Smooth muscle cell of the pulmonary artery (primary cell): ENCODE measurements at places on chromosomes 13 and 19. TPM values are rescaled to one million over a fixed set of nuclear protein-coding genes. Genes with fewer than 3 reads are reported as not detected.

The DACH1 gene
- not detected in 2 replicates for total RNA-seq

The ZNF284 gene
- total RNA-seq = 2.7 and 4.1 TPM in 2 replicates

The GRIK5 gene
- total RNA-seq = 3.2 and 7.3 TPM in 2 replicates

The ZNF471 gene
- 6.7 and 7.1 TPM in 2 replicates for total RNA-seq

The RDH13 gene
- total RNA-seq = 9.5 and 20.0 TPM in 2 replicates

The OSCAR gene
- total RNA-seq = 0.63 and 0.65 TPM in 2 replicates

The ZNF433 gene
- 3.4 and 4.5 TPM in 2 replicates for total RNA-seq

The COL4A1 gene
- 1,079 and 2,000 TPM in 2 replicates for total RNA-seq

The RUBCNL gene
- 0.13 and 2.7 TPM in 2 replicates for total RNA-seq

The NCR1 gene
- not detected in 2 replicates for total RNA-seq

The CEACAM19 gene
- total RNA-seq = 3.8 and 5.6 TPM in 2 replicates

The FGF21 gene
- total RNA-seq = not detected in 2 replicates

The LILRB4 gene
- not detected in 2 replicates for total RNA-seq

The GRAMD1A gene
- 31.7 and 46.6 TPM in 2 replicates for total RNA-seq

The DPRX gene
- total RNA-seq = not detected in 2 replicates

The PLK5 gene
- total RNA-seq = 0.13 TPM in 1 of 2 replicates, not detected in the other

The ITM2B gene
- total RNA-seq = 256 and 340 TPM in 2 replicates
